ENCODE measurements at places on chromosomes 1 and 21.

- no peak for DNase-seq
Observed at GRCh38 chr1:234148816-234149215, 224.4 kb upstream of the COA6 start.

DNA sequence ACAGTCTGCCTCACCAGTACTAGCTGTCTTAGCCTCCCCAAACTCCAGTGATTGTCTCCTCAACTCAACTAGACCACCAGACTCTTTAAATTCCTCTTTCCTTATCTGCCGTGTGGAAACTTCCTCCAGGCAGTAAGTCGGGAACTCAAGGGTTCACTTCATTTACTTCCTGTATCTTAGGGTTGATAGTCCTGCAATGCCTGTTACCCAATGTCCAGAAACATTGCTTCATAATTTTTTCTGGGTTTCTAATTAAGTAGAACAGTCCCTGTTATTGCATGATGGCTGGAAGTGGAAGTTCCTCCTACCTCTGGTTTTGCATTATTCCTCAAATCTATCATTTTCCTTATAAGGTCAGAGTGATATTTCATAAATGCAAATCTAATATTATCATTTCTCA, 60.8 kb upstream of the RNF11 start:
- DNase-seq, result no peak

DNA sequence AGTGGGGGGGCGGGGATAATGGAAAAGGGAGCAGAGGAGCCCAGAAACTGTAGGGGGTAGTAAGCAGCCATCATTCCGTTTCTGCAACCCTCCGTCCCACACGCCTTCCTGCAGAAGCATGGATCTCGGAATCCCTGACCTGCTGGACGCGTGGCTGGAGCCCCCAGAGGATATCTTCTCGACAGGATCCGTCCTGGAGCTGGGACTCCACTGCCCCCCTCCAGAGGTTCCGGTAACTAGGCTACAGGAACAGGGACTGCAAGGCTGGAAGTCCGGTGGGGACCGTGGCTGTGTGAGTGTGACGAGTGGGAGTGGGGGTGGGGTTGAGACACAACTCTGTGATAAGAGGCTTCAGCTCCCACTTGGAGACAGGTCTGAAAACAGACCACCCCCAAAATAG, 706 bp downstream of the CREB3L4 start:
- DNase-seq, result no peak

- DNase-seq, result no peak
Observed at GRCh38 chr1:168202941-168203654, 22.7 kb upstream of the SFT2D2 start.

DNA sequence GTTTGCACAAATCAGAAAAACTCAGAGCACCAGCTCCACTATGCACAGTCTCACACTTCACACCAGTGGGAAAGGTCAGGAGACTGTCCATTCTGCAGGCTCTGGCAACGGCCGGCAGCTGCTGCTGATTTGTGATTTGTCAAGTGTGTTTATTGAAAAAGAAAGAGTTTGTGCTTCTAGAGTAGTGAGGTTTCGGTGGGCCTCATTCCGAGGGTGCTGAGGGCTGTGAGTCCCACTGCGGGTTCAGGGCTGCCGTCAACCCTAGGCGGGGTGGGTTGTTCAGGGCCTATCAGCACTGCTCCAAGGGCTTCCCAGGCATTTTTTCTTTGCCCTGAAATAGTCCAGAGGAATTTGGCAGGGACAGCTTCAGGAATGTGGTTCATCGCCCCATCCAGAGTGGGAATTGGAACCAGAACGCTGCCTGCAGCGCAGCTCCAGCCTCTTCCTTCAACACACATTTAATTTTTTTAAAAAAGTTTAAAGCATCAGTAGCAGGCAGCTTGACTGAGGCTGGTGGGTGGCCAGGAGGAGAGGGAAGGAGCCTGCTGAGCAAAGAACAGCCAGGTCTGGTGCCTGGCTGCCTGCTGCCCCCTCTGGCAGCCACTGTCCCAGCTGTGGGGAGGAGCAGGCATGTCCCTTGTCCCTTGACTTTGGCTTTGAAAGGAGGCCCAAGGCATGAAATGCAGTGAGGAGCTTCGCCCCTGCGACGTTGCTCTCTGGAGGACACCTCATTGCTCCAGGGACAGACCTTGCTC, 19.7 kb downstream of the STUM start:
- DNase-seq, result no peak

- DNase-seq, result no peak
Observed at GRCh38 chr1:239840790-239841189, 250.9 kb upstream of the FMN2 start.

GRCh38 chr1:26284597-26285347, 4.9 kb downstream of the SH3BGRL3 start:
- no peak for DNase-seq

DNA sequence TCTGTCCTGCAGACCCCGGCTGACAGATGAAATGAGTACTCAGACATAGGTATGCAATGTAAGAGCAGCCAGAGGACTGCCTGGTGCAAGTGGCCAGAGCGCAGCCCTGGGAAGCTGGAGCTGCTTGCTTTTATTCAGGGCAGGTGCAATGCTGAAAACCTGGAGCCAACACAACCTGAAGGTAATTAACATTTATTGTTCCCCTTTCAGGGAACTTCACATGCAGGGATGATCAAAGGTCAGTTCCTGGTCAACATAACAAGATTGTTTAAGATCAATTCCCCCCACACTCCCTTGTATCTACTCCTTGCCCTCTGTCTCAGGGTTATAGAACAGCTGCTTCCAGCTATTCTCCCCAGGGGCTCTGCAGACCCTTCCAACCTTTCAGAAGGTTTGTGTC, 48.7 kb upstream of the PRELP start:
- DNase-seq, result no peak

- DNase-seq, result no peak
Observed at GRCh38 chr1:29272147-29272907, 36.0 kb downstream of the PTPRU start.

- no peak for DNase-seq
Observed at GRCh38 chr1:147721716-147722115, 38.7 kb downstream of the GJA5 start.

- no peak for DNase-seq
Observed at GRCh38 chr1:161185732-161186311, 8.5 kb upstream of the B4GALT3 start.

GRCh38 chr1:117150316-117150715, 28.8 kb upstream of the TRIM45 start:
- no peak for DNase-seq

DNA sequence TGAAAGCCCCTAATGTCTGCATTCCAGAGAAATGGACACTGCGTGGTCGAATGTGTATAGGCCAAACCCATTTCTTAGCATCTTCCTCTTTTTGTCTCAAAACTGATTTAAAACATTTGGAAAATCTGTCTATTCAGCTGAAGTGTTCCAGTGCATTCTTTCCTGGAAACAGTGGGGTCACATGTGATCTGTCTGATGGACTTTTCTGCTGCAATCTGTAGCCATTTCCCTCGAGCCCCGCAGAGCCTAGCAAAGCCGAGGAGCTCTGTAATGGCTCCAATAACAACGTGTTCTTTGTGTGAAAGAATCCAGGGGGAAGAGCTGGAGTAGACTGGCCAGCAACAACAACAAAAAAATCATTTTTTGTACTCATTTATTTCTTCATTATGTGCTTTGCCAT, 329.3 kb downstream of the BARHL2 start:
- DNase-seq, result no peak

DNA sequence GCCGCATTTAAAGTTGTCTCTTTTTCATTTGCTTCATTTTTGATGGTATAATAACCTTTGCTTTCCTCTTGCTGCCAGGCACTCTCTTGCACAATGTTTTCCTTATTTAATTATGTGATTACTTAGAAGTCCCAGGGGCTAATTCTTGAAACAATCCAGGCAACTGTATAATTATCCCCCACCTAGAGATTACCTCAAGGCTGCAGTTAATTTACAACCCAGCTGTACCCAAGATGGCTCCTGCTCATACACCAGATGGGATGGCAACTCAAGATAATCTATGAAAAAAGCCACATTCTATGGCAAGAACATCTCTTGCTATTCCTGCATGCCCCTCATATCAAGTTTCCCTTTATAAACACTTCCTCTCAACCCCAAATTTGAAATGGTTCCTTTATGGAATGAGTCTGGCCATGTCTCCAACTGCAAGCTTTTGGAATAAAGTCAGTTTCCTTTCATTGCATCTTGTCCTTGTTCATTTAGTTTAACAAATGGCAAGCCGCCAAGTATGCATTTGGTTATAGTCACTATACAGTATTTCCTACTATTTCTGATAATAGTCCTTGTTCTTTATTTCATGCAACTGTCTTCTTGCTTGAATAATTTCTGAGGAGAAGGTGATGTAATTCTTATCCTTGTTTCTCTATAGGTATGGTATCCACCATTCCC, 1042.6 kb downstream of the PLA2G4A start:
- peak; percentile 99 for DNase-seq

DNA sequence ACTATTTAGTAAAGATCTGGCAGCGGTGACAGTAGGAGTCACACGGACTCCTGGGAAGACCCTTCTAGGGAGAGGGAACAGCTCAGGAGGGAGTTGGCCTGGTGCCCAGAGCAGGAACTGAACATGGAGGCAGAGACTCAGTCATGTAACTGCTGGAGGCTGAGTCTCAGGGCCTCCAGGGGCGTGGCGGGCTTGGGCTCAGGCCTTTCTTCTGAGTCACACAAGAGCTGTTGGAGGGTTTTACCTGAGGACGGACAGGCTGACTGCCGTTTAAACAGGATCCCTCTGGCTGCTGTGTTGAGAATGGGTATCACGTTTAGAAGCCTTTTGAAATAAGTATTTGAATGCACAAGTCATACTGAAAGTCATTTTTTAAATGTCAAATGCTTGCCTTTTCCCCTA, 7.2 kb upstream of the ETS2 start:
- peak; percentile 33 for DNase-seq

- no peak for DNase-seq
Observed at GRCh38 chr1:176815621-176816020, 348.9 kb downstream of the ASTN1 start.

DNA sequence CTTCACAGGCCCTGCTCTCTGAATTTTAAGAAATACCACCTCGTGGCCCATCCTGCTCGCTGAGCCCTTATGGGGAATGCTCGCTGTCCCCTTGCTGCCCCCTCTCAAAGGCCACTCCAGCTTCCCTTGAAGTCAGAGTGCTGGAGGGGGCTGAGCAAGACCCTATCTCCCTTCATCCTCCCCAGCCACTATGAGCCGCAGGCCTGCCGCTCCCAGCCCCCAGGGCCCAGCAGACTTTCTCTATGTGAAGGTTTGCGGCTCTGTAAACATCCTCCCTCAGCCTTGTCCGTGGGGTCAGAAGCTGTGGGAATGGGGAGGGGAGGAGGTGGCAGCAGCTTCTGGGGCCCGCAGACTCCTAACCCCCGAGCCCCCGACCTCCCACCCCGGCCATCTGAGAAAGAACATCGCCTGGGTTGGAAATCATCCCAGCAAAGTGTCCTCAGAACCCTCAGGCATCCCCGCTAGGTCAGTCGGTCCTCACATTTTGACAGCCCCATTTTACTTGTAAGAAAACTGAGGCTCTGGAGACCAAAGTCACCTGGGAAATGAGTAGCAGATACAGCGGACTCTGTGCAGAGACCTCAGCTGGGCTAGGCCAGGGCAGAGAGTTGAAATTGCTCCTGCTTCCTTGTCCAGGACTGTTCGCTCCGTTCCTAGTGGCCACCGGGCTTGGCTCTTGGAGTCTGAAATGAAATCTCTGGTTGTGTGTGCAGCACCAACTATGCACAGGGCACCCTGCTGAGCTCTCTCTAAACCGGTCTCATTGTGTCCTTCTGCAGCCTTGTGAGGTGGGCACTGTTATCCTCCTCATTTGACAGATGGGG, 4.4 kb downstream of the KCNQ4 start:
- DNase-seq, result no peak

GRCh38 chr21:43193651-43194302, 25.0 kb downstream of the CRYAA start:
- DNase-seq, result peak; percentile 52

DNA sequence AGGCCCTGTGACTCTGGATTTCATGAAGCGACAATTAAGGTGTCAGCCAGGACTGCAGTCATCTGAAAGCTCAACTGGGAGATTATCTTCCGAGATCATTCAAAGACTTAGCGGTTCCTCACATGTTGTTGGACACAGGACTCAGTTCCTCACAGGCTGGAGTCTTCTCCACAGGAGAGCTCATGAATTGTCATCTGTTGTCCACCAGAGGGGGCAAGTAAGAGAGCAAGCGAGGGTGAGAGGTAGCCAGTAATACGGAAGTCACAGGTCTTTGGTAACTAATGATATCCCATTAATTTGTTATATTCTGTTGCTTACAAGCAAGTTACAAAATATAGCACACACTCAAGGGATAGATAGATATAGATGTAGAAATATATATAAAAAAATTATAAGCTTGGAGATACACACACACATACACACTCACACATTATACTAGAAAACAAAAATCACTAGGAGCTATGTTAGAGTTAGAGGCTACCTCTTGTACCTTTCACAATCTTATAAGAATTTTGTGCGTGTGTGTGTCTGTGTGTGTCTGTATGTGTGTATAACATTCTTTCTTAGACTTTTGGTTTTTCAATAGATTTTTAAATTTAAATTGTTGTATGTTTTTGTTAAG, 1695.3 kb downstream of the BRINP3 start:
- DNase-seq, result peak; percentile 6

DNA sequence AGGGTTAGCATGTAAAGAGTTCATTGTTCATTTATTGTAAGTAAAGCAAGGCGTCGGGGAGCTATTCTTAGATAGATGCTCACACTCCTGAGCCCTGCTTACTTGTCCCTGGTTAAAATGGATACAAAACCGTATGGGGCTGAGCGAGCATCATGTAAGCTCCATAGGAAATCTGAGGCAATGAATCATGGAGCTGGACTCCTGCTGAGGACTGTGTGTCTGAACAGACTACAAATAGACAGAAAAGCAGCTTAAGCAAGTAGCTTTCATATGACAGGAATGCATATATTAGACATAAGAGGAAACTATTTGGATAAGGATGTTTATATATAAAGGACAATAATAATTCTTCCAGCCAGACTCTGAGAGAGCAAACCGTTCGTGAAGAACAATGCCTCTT, 604.9 kb upstream of the PTBP2 start:
- DNase-seq, result no peak

GRCh38 chr1:9822897-9823692, 670 bp downstream of the CLSTN1 start:
- DNase-seq, result peak; percentile 33

DNA sequence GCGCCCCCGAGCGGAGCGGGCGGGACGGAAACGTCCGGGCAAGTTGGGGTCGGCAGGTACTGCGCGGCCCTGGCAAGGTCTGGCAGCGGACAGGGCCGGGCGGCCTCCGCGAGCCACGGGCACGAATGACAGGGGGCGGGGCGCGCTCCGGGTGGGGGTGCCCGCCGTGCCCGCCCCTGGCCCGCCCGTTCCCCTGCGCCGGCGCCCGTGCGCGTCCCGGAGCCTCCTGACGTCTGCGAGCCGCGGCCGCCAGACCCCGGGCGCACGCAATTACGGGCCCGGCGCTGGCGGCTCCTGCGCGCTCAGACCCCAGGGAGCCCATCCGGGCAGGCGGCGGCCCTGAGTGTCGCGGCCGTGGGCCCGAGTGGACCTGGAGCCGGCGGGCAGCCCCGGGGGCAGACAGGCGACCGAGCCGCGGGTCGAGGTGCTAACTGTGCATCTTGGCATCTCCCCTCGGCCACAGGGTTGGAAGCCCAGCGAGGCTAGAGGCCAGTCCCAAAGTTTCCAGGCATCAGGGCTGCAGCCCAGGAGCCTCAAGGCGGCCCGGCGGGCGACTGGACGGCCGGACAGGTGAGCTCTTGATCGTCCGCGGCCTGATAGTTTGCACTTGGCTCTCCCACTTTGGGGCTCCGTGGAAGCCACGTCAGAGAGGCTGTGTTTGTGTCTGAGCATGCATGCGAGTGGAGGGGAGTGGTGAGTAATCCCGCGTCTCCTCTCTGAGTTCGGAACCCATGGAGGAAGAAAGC, 918 bp downstream of the MIB2 start:
- DNase-seq, result no peak
